ENCODE measurements at places on chromosomes 3 and 15.

DNA sequence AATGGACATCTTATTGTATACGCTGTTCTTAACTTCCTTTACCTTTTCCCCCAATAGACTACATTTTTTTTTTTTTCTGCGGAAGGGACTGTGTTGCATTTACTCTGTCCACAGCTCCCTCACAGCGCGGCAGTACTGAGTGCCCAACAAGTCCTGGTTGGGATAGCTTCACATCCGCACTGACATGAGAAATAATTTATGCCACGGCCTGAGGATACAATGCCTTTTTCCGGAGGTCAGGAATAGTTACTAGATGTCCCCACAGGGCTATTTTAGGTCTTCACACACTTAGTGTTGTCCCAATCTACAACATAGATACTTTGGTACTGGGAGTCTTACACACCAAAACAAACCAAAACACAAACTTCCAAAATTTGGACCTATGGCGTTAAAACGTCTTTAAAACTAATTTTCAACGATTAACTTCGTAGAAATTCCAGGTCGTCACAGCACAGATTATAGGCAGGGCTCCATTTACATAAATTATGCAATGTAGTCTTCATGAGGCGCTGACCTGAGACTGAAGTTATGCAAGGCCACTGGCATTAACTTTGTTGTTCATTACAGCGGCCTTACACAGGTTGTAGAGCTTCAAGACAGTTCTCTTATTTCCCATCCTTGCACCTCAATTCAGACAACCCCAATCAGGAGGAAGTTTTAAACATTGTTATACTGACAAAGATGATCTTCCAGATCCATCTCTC is 989 bp upstream of the PPIB start:
- no peak for DNase-seq

- DNase-seq: no peak
Observed at GRCh38 chr15:62933386-62933785, 109.2 kb upstream of the TPM1 start.

GRCh38 chr3:29189328-29189727 is 91.5 kb upstream of the RBMS3 start:
- DNase-seq: no peak

DNA sequence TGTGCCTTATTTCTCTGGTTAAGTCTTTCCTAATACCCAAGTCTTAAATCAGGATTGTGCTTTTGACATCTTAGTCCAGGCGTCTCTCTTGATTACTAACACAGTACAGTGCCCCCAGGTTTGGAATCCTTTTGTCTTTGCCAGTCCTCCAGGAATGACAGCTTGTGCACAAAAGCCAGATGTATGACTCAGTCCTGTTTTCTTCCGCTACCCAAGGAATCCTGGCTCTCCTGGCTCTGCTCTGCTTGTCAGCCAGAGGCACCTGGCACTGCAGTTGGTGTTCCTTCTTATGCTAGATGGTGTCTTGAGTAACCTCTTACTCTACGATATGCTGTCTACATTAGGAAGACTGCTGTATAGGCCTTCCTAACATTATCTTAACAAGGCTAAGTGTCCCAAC is 728.2 kb upstream of the NECTIN3 start:
- no peak for DNase-seq

DNA sequence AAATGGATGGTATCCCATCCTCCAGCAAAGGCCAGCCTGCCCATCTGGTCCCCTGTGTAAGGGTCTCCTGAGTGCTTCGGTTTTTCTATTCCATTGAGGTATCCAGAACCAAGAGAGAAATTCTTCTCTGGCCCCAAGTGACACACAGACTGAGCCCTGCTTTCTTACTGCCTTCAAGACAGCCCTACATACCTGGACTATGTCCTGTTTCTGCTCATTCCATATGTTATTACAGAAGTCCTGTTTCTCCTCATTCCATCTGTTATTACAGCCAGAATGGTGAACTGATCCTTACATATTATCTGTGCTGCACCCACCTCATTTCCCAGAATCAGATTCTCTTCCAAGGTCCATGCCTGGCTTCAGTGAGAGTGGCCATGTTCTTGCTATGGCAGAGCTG is 115.2 kb downstream of the DCLK3 start:
- no peak for DNase-seq

GRCh38 chr15:67937153-67937761 is 97.4 kb upstream of the RNU6-1 start:
- no peak for DNase-seq

Data from brain (organoid and tissue), 16 donors.